ENCODE measurements at places on chromosomes 7 and 10.

GRCh38 chr10:37952926-37953325, 23.5 kb downstream of the ZNF25 start:
- no peak for DNase-seq

DNA sequence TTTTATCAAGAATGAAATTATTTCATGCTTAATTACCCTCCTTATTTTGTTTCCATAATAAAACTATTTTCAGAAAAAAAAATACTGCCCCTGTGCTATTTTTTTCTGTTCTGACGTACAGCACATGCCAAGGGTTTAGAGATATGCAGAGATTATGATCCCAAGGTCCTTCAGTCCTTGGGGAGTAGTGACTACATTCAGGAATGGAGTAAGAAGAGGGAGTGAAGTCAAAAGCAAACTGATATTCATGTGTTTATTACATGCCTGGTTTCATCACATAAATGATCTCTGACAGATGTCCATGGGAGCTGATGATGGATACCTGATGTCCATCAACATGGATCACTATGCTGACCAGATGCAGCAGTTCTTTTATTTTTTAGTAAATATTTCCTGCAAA, 17.2 kb downstream of the AKAP9 start:
- DNase-seq: no peak

GRCh38 chr7:2564970-2565540, 6.3 kb downstream of the IQCE start:
- no peak for DNase-seq

DNA sequence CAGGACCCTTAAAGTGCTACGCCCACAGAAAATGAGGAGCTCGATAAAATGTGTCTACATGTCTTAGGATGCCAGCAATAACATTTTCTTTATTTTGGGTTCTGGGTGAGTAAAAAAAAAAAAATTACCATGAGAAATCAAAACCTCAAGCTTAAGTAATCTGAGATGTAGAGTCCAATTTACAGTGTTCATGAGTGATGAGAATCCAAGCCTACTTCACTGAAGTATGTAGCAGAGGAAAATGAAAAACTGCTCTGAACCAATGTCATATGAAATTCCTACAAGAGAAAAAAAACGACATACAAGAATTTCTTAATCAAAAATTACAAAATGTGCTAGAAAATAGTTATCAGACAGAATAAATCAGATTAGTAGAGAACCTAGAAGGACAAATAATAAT, 274.4 kb downstream of the HTR7 start:
- DNase-seq: no peak

GRCh38 chr7:148607151-148607661, 16.6 kb downstream of the C7orf33 start:
- no peak for DNase-seq

DNA sequence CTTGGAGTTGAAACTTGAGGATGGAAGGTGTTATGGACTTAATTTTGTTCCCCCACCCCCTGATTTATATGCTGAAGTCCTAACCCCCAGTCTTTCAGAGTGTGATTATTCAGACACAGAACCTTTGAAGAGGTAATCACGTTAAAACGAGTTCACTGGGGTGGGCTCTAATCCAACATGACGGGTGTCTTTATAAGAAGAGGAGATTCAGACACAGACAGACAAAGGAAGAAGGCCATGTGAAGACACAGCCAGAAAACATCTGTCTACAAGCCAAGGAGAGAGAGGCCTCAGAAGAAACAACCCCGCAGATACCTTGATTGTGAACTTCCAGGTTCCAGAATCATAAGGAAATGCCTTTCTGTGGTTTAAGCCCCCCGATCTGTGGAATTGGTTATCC, 37.0 kb downstream of the GHRHR start:
- DNase-seq: no peak

DNA sequence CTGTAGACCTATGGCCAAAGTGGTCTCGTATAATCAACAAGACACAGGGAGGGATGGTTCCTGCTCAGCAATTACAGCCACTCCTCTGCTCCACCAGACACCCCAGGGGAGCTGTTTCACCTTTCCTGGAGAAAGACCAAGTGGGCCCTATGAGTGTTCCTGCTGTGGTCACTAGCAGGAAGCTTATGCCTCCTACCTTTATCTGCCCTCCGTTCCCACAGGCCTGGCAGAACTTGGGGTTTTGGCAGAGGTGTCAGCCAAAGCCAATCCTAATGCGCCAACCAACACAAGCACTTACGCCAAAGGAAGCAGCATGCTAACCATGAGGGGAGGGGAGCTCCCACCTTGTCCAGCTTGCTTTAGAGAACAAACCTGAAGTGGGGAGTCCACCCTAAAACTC, 31.2 kb downstream of the XPNPEP1 start:
- no peak for DNase-seq

DNA sequence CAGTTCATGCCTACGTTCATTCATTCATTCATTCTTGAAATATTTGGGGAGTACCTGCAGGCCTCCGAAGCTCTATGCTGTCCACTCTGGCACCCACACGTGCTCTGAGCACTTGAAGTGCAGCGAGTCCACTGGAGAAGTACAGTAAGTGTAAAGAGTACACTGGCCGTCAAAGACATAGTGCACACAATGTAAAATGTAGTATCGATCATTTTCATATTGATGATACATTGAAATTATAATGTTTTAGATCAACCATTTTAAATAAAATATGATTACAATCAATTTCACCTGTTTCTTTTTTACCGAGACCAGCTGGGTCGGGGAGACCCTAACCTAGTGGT, 37.0 kb upstream of the PURB start:
- no peak for DNase-seq

DNA sequence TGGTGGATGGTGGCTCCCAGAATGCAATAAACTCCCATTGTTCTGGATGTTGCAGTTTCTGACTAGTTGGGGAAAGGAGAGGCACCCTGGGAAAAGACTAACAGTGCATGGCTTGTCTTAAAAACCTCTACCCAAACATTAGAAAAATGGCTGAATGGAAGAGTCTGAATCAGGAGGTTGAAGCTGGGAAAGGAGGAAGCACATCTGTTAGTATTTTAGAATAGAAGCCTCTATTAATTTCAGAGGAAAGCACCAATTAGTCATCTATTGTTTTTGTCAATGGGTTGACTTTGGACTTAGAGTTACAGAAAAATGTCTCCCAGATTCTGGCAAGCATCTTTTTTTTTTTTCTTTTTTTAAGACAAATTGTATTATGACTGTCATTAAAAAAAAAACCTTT, 56.1 kb upstream of the ELMO1 start:
- DNase-seq: no peak

DNA sequence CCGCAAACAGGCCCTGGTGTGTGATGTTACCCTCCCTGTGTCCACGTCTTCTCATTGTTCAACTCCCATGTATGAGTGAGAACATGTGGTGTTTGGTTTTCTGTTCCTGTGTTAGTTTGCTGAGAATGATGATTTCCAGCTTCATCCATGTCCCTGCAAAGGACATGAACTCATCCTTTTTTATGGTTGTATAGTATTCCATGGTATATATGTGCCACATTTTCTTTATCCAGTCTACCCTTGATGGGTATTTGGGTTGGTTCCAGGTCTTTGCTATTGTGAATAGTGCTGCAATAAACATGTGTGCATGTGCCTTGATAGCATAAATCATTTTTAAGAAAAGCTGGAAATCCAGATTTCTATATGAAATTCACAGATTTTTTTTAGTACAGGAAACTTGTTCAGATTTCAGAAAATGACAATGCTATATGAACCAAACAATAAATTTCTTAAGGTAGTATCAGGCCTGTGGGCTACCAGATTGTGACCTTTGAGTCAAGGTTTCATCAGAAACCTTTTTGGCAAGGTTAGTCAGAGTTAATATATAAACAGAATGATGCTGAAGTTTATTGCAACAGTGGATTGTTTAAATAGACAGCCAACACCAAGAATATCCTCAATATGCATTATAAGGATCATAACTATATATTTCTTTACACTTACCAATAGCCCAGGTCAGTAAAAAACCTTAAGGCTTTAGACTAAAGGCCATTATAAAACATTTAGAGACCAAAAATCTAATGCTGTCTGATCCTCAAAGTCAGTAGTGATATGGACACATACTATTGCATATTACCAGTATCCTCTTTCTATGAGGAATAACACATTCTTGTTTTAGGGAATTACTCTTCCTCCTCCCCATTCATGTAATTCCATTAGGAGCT, 68.7 kb upstream of the PAPSS2 start:
- DNase-seq: no peak

GRCh38 chr10:121684276-121684675, 86.0 kb upstream of the FGFR2 start:
- no peak for DNase-seq

- peak; percentile 20 for DNase-seq
Measured at GRCh38 chr10:31134311-31134952, 102.8 kb upstream of the ZNF438 start.

GRCh38 chr7:48090095-48090805, 1.2 kb downstream of the UPP1 start:
- no peak for DNase-seq

GRCh38 chr7:69553190-69553589, 45.1 kb upstream of the AUTS2 start:
- no peak for DNase-seq

DNA sequence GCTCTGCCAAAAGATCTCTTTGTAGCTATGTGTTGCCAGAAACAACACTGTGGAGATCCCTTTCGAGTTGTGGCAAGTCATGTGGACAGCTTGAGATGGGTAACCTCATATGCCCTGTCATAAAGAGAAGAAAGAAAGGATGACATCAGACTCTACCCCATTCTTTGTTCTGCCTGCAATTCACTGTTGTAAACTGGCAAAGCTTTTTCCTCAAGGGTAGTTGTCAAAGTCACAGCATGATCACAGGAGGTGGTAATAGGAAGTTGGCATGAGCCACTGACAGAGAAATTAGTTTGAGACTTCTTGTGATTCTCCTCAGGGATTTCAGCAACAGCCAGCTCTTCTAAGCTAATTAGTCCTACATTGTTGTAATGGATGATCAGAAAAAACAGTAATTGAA, 19.4 kb upstream of the MINDY3 start:
- no peak for DNase-seq

- no peak for DNase-seq
Measured at GRCh38 chr7:26782501-26782900, 81.9 kb downstream of the SKAP2 start.

DNA sequence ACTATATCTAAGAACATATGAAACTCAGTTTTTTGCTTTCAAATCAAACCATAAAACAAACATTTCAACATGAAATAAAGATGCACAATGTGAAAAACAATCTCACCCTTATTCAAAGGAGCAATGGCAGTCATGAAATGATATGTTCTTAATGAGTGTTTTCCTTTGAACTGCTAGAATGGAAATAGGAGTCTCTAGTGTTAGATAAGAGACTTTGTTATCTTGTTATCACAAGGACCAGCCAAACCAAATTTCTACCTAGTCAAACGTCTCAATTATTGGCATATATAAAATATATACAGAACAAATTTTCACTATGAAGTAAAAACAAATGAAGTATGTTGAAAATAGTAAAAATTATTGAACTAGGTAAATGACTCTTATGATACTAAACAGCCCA, 1.2 kb downstream of the VPS41 start:
- no peak for DNase-seq

GRCh38 chr7:150481186-150481920, 30.9 kb downstream of the GIMAP8 start:
- DNase-seq: peak; percentile 74

GRCh38 chr10:77446700-77447099, 190.9 kb downstream of the KCNMA1 start:
- DNase-seq: no peak

DNA sequence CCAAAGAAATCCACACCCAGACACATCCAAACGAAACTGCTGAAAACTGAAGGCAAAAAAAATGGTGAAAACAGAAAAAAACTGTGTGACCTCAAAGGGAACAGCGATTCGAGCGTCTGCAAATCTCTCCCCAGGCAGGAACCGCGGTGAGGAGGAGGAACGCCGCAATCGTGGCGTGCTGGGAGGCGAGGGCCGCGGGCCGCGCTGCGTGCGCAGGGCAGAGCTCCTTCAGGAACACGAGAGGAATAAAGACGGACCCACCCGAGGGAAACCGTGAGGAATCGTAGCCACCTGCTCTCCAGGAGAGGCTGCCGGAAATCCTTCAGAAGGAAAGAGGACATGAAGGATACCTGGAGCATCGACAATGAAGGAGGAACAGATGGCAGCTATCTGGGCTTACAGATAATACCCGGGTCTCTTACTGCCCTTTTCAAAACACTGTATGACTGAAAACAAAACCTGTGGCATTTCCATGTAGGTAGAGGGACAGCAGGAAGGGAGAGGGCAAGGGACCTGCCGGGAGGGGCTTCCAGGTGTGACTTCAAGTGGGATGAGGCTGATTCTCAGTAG, 266.0 kb downstream of the MAD1L1 start:
- DNase-seq: no peak

DNA sequence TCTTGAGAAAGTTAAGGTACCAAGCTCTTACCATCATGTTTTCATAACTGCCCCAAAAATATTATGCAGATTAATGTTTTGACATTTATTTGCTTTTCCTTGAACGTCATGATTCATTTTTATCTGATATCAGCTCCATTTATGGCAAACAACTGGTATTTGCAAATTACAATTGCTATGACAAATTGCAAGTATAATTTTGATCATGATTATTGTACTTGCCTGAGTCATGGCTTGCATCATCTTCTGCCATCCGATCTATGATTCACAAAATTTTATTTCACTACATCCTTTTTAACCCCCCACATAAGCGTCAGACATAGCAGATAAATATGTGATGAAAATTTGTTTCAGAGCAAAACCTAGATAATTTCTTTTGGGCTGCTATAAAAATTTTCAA, 155.0 kb downstream of the STK31 start:
- no peak for DNase-seq

DNA sequence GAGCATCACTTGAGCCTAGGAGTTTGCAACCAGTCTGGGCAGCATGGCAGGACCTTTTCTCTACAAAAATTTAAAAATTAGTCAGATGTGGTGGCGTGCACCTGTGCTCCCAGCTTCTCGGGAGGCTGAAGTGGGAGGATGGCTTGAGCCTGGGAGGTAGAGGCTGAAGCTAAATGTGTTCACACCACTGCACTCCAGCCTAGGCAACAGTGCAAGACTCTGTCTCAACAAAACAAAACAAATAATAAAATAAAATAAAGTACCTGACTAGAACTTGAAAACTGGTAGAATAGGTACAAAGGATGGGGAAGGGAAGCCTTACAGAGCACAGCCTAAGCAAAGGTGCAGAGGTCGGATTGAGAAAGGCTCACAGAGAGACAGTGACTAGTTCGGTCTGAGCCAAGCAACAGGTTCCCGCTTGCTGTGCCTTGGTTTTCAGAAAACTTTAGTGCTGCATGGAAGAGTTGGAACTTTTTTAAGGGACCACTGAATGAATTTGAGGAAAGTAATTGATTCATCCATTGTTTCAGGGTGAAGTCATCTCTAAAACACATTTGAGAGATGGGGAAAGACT, 100.1 kb upstream of the STK17A start:
- no peak for DNase-seq

Data from CD4-positive, alpha-beta T cell (primary cell).